WERI-Rb-1 (cell line): ENCODE measurements at places on chromosomes 11 and 22.
A peak's percentile ranks its signal among the peaks of the same experiment; 100 is the strongest.

- DNase-seq = no peak
Measured at GRCh38 chr11:41666951-41667653, 207.7 kb upstream of the LRRC4C start.

DNA sequence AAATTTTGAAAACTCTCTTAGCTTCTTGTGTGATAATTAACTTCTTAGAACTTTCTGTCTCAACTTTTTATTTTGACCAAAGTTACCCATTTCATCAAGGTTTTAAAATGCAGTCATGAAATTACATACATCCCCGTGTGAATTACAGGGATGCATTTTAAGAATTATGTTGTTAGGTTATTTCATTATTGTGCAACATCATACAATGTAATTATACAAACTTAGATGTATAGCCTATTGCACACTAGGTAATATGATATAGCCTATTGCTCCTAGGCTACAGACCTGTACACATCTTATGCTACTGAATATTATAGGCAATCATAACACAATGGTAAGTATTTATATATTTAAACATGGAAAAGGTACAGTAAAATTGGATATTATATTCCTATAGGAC, 228.1 kb upstream of the C11orf87 start:
- DNase-seq = no peak

GRCh38 chr11:69630017-69630416, 10.9 kb upstream of the CCND1 start:
- DNase-seq = no peak

- DNase-seq = peak; percentile 60
Measured at GRCh38 chr11:44936951-44937543, 13.6 kb downstream of the TP53I11 start.

- no peak for DNase-seq
Measured at GRCh38 chr11:68179847-68180246, 33.2 kb downstream of the KMT5B start.
